ENCODE measurements at places on chromosomes 7 and 10.

DNA sequence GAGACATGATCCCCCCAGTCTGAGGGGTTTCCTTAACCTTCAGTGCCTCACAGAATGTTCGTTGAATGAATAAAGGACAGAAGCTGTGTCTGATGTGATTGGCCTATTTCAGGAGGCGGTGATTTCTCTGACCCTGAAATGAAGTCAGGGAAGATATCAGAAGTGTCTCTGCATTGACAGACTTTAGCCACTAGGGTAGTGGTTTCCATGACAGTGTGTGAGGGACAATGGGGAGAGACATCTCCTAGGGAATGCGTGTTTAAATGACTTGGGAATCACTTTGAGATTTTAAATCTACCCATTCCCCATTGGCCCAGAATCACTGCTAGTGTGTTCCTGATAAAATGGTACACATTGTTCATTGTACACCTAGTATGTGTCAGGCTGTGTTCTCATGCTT is 132.0 kb downstream of the CFAP58 start:
- DNase-seq: no peak

- DNase-seq: no peak
These were observed 21.3 kb downstream of the TBC1D12 start for GRCh38 chr10:94423627-94424026.

- DNase-seq: no peak
These were observed 1.9 kb upstream of the SNX13 start for GRCh38 chr7:17942231-17942630.

DNA sequence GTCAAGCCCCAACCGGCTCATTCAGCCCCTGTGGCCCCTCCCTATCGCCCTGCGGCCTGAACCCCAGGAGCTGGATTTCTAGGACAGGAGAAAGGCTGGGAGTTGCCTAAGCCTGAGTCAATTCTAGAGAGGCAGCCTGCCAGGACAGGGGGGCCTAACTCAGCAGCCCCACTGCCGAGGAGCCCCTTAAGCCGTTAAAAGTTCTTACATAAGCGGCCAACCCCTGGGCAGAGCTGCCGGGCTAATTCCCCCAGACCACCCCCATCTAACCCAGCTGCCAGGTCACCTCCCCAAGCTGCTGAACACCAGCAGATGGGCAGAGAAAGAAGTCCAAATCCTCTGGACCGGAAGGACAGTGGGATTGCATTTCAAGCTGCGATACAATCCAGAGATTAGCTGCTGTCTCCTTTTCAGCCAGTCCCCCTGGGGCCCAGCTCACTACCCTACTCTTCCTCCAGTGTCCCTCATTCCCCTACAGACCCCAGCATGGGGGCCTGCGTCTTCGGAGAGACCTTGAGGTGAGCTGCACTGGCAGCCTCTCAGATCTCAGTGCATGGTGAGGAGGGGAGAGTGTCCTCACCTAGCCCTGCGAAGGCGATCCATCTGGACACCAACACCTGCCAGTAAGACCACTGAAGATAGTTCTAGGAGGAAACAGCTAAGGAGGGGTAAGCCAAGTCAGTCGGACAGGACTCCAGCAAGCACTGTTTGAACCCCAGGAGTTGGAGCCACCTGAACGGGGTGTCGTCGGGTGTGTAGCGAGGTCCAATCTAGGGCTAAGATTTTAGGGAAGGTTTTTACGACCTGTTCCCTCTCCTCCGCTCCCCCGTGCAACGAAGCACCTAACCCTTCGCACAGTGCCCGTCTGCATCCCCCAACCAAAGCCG is 830 bp downstream of the IMPDH1 start:
- DNase-seq: no peak

DNA sequence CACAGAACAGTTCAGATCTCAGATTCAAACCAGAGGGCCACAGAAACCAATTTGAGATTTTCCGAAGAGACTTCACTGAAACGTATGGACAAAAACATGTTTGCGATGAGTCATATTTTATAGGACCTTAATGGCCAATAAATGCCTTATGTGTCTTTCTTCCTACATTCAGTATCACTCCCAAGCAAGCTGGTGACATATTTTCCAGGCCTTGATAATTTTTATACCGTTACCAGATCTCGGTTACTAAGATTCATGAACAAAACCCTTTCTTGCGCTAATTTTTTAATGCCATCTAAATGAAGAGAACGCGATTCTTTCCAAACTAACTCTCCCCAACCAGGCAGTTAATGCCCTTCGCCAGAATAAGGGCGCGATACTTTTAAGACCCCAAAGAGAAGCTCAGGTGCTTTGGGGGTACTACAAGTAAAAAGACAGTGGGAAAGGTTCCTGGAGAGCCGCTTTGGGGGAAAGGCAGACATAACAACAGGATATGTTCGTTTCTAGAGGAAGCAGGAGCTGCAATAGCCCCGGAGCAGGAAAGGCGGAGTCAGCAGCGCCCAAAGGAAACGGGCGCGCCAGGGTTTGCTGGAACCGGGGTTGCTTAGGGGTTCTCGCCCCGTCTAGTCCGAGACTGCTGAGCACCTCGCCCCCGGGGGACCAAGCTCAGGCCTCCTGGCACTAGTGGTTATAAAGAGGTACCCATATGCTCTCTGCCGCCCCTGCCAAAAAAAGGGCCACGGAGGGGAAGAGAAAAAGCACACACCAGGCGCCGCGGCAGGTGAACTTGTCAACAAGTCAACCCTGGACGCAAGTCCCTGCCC is 884 bp downstream of the ICA1 start:
- DNase-seq: peak; percentile 63

GRCh38 chr10:4687397-4687796 is 138.6 kb upstream of the AKR1E2 start:
- no peak for DNase-seq

DNA sequence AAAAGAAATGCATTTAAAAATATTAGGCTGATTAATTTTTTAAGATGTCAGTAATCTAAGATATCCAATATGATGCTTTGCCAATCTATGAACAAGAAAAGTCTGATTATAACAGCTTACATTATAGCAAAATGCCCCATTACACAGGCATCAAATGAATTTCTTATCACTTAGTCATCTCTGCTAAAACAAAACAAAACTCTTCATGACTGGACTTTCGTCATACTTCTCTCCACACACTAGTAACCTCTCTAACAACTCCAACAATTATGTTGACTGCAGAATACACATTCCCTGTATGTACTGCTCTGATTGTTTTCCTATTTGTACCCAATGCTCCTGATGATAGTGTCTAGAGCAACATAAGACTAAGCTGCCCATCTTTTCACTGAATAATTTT is 3.8 kb upstream of the MKI67 start:
- no peak for DNase-seq

GRCh38 chr7:157684157-157684908 is 347.5 kb downstream of the DNAJB6 start:
- no peak for DNase-seq

GRCh38 chr7:100152404-100152803 is 3.7 kb downstream of the LAMTOR4 start:
- no peak for DNase-seq

GRCh38 chr7:128986609-128987008 is 48.9 kb downstream of the IRF5 start:
- DNase-seq: no peak

DNA sequence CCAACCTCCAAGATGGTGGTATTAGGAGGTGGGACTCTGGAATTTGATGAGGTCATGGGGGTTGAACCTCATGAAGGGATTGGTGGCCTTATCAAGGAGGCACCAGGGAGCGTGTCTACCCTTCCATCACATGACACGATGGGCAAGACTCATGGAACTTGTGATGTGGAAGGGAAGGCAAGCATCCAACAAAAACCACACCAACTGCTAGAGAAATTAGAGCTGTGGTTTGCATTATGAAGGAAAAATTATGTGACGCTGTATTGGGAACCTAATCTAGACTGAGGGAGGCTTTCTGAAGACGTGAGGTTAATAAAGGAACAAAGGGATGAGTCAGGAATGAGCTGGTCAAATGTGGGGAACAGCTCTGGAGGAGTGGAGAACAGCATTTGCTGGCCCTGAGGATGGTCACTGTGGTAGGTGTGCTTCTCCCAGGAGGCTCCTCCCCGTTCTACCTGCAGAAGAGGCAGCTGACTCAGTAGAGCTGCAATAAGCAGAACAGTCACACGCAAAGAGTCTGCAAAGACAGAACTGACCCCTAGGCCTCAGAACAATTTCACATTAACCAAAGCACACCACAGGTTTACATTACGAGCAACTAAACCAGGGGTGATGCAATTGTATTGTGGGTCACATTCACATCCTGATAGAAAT is 236.6 kb upstream of the GRB10 start:
- DNase-seq: no peak

- no peak for DNase-seq
These were observed 40.7 kb downstream of the PFKP start for GRCh38 chr10:3108033-3108432.

DNA sequence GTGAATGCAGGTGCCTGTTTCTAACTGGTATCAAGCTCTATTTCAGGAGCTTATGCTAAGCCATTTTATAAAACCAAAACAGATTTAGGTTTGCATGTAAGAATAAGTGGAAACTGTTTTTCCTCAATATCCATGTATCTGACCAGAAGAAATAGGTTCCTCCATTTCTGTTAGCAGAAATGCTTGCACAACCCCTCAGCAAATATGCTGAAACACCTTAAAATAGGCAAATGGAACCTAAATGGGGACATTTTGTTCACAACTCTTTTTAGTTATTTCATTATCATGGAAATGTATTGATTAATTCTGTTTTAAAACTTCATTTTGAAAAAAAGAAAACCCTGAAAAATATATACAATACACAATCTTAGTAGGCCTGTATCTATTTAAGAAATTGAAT is 8.9 kb upstream of the EEPD1 start:
- DNase-seq: no peak

DNA sequence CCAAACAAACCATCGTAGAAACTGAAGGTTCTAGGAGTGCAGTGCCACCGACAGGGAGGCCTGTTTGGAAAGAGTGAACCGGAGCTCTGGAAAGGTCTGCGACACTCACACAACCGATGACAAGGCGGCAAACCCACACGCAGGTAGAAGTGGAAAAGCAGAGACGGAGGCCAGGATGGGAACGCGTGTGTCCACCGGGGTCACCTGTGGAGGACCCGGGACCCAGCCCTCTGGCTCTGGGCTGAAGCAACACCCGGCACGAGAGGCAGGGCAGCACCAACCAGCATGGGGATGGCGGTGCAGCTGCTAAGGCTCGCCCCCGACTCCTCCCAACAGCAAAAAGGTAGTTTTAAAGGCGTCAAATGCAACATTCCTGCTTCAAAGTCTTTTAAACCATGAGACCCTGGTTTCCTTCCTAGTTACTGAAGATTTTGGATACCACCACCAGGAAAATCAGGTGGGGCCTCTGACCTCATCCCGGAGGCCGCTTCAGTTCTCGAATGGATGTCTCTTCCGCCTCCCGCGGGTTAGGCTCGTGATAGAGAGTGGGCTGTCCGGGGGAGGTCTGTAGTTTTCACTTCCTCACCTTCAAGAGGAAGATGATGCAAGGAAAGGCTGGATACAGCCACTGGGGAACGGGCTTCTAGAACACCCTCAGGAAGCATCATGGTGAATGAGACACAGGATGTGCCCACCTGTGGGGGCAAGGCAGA is 115.5 kb downstream of the SMURF1 start:
- DNase-seq: no peak

GRCh38 chr7:116500078-116500853 is 728 bp downstream of the CAV2 start:
- DNase-seq: peak; percentile 38

Data from endothelial cell (in vitro differentiated cells).